ENCODE measurements at places on chromosomes 16 and 17.

- no peak for DNase-seq
Observed at GRCh38 chr16:22380529-22380928, 6.1 kb upstream of the CDR2 start.

GRCh38 chr17:76354747-76355310, 1.1 kb upstream of the PRPSAP1 start:
- DNase-seq = peak; percentile 29

- DNase-seq = no peak
Observed at GRCh38 chr16:80034469-80034826, 433.9 kb upstream of the MAF start.

DNA sequence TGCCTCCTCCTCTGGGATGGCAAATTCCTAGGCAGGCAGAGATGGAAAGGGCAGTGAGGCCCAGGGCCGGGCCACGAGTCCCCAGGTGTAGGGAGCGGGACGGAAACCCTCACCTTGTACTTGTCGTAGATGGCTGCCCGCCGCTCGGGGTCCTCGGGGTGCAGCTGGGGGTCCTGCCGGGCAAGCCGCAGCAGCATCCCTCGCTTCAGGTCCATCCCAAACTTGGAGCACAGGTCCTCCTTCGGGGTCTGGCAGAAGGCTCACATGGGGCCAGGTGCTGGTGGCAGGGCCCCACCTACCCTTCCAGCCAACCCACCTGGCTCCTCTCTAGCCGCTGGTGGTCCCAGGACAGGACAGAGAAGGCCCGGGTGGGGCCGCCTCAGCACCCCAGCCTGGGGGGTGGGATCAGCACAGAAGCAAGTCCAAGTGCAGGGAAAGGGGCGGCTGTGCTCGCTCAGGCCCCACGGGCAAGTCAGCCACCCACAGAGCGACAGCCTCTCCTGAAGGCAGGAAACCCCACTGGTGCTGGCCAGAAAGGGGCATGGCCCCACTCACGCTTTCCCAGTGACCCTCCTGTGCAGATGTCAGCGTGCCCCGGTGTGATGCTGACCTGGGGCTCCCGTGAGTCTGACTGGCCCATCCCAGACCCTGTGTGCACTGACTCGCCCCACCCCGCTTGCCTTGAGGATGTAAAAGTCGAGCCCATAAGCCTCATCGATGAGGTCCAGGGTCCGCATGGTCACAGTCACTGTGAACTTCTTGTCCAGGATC, 1.8 kb downstream of the MRPL28 start:
- DNase-seq = peak; percentile 57

GRCh38 chr16:65318590-65319257, 196.9 kb upstream of the CDH11 start:
- no peak for DNase-seq

- no peak for DNase-seq
Observed at GRCh38 chr16:84277244-84277823, 17.3 kb upstream of the WFDC1 start.

DNA sequence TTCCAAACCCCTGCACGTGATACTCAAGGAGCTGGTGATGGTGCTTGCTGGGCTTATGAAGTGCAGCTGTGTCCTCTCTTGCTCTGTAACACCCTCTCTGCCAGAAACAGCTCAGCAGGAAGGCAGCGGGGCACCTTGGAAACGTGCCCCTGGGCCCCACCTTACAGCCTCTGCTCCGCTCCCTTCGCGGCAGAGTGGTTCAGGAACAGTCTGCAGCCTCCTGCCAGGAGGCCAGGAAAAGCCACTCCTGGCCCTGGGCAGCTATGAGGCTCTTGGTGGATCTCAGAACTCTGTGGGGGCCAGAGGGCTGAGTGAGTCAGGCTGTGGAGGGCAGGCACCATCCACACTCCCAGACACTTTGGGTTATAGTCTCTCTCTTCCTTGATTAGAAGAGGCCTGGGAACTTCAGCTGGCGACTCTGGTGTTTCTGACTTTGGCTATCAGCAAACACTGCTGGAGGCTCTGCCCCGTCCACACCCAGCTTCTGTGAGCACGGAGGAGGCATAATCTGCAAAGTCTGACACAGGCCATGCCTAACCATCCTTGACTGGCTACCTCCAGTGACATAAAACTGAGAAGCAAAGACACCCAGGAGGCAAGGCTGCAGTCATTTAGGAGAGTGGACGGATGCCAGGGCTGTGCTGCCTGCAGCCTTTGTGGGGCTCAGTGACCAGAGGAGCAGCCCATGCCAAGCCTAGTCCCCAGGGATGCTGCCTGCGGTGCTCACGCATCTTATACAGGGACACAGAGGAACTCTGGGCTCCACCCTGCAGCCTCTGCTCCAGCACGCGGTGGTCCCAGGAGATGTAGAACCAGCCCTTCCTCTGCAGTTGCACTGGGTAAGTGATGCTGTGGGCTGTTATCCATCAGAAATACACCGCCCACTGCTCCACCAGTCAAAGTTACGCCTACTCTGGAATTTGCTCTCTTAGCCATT, 65.3 kb downstream of the METRNL start:
- DNase-seq = no peak

DNA sequence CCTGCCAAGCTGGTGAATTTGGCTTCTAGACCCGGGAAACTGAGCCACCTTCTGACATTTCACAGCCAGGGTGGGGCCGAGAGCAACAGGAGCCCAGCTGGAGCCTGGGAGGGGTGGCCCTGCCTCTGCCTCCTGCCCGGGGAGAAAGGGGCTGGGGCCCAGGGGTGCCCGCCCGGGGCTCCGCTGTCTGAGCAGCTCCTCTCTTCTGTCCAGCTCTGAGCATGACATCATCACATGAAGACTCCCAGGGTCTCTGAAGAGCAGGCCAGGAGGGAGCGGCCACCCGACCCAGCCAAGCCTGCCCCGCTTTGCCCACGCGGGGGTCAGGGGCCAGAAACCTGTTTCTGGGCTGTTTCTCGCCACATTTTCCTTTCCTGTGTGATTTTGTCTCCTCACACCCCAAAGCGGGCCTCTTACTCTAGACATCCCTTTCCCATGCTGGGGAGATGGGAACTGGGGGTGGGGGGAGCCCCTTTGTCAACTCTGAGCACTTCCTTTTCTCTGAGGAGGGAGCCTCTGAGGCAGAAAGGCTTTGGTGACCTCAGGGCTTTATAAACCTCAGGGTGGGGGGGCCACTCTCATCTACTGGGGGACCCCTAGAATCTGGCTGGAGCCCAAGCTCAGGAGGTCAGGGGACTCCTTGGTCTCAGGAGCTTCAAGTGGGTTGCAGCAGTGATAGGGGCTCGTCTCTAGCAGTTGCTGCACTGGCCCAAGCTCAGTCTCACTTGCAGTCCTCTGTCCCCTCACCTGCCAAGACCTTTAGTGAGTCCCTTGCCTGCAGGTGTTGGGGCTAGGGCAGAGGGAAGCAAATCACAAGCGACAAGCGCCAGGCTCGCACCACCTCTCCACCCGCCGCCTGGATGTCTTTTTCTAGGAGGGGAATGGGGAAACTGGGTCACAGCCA, 7.6 kb downstream of the UBALD2 start:
- DNase-seq = no peak

DNA sequence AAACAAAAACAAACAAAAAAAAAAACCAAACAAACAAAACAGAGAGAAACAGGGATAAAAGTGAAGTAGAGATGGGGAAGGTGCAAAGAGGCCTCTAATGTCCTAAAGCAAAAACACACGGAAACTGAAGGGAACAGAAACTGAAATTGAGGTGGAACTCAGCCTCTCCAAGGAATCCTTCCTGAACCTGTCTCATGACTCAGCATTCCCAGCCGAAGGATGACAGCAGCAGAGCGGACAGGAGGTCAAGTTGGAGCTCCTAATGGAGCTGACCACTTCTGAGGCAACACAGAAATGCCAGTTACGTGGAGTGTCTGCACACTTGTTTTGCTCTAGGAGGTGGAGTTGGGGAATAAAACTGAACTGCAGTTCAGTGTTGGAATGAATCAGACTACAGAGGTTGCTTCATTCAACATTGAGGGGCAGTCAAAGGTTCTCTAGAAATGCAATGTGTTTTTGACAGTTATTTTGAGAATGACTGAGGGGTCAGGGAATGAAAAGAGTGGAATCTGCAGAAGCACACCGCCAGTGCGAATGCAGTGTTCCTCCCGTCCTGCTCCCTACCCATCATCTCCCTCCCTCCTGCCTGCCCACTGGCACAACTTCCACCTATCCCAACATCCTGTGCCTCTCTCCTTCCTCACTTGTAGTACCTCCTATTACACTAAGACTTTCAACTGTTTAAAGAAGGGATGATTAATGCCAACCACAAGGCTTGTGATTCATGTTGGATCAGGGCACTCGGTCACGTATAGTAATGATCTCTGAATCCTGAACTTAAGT, 6.3 kb downstream of the UBE2O start:
- peak; percentile 83 for DNase-seq

DNA sequence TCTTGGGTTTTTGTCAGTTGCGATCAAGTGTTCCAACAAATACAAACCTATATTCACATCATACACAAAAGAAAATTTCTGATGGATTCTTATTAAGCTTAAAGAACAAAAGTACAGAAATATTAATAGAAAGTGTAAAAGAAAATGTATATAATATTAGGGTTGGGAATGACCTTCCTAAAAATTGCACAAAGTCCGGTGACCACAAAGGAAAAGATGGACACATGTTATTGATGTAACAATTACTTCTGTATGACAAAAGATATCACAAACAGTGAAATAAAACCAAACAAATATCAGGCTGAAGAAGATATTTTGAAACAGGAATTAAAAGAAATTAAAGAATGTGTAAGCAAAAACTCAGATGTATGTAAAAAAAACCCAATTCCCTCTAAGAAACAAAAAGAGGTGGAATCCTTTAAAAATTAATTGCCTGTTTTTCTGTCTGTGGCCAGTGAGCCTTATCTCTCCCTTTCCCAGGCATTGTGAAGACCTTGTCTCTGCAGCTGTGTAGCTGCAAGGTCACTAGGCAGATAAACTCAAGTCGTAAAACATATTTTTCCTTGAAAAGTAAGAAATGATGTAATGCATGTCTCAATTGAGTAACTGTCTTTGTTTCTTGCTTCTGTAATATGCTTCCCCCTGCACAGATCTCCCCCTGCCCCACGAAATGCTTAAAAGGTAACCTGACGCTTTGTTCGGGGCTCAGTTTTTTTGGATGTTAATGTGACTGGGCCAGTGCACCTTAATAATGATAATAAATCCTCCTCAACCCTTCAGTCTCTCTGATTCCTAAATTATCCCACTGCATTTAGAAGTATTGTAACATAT, 2.8 kb downstream of the ST6GALNAC1 start:
- DNase-seq = no peak

- no peak for DNase-seq
Observed at GRCh38 chr17:48060249-48060648, 12.1 kb downstream of the NFE2L1 start.

DNA sequence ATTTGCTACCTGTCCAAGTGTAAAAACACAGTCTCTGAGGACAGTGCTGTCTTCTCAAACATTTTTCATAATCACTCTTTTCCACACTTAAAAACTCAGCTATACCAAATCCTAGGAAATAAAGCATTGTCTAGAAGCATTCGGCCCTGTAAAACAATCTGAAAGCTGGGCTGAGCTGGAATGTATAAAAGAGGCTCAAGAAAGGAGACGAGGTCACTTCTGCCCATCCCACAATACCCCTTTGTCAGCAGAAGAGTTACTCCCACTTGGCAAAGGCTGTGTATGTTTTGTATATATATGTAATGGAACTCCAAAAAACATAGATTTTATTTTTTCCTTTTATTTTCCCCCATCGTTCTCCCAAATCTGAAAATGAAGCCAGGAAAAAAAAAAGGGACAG, 43.9 kb downstream of the STH start:
- no peak for DNase-seq

GRCh38 chr16:24993722-24994686, 21.2 kb downstream of the ARHGAP17 start:
- DNase-seq = no peak

DNA sequence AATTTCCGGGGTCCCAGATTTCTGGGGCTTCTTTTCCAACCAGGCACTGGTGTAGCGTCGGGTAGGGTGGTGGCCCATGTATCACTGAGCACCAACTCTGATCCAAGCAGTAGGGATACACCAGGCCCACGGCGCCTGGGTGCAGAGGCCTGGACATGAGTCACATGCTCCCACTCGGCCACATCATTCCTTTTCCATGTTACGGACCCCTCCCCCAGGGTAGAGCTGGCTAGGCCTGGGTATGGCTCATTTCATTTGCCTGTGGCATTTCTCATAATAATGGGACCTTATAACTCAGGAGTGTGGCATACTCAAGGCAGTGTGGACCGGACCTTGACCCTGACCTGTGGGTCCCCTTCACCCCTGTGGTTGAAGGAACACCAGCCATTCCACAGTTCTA, 18.0 kb upstream of the NDRG4 start:
- DNase-seq = no peak

DNA sequence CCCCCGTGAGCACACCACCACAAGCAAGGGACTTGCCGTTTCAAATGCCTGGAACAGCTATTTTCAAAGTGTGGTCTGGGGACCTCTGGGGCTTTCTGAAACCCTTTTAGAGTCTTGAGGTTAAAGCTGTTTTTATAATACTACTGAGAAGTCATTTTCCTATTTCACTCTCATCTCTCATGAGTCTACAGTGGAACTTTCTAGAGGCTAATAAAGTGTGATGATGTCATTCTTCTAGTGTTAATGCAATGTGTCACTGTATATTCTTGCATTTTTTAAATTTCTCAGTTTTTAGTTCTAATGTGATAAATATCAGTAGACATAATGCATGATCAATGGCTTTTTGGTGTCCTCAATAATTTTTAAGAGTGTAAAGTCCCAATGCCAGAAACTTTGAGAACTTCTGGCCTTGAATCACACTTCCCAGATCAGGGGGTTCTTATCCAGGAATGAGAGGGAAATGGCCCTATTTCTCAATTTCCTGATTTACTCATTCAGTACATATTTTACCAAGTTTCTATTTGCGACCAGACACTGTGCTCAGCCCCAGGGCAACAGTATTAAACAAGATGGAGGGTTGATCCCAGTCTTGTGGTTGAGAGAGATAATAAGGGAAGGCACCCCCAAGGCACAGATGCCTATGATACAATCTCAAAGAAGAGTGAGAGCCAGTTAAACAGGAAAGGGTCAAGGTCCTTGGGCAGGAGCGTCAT, 444.0 kb downstream of the HS3ST3B1 start:
- no peak for DNase-seq

DNA sequence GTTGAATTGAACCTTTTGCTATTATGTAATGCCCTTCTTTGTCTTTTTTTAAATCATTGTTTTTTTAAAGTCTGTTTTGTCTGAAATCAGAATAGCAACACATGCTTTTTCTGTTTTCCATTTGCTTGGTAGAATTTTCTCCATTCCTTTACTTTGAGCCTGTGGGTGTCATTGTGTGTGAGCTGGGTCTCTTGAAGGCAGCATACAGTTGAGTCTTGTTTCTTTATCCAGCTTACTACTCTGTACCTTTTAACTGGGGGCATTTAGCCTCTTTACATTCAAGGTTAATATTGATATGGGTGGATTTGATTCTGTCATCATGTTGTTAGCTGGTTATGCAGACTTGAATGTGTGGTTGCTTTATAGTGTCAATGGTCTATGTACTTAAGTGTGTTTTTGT, 292.0 kb downstream of the MAP2K4 start:
- DNase-seq = no peak

- no peak for DNase-seq
Observed at GRCh38 chr17:726271-726919, 6.0 kb upstream of the TLCD3A start.

DNA sequence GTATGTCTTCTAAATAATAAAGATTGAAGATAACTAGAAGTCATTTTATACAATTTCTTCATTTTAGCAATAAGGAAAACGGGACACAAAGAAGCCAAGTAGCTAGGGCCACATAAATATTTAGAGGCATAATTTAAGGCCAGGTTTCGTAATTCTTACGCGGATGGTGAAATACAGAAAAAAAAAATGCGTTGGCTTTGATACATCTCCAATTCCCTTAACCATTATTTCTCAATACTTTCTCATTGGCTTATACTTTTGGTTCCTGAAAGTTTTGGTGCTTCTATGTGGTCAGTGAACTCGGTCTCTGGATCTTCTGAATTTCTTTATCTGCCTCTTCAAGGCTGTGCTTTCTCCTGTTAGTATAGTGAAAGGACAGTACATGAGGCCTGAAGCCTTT, 888.1 kb downstream of the KCNJ2 start:
- DNase-seq = no peak
